NCI-H1436 (cell line): ENCODE measurements at places on chromosomes 4 and X.
A peak's percentile ranks its signal among the peaks of the same experiment; 100 is the strongest.

DNA sequence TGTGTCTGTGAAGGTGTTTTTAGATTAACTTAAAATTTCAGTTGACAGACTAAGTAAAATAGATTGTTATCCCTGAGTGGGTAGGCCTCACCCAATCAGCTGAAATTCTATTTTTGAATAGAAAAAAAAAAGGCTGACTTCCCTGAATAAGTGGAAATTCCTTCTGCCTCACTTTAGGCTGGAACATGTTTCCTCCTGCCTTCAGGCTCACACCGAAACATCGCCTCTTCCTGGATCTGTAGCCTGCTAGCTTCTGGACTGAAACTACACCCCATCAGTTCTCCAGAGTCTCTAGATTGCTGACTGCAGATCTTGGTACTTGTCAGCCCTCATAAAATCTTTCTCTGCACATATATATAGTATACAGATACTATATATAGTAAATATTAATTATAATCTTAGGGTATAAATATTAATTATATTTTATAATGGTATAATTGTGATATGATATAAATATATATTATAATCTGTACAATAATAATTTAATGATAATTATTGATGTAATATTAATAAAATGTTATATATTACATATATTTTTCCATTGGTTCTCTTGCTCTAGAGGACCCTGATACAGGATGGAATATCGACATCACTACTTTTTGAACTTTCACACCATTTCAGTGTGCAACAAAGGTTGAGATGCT, 13.7 kb upstream of the SLIT2 start:
- no peak for DNase-seq

GRCh38 chrX:57596516-57596915, 4.7 kb downstream of the ZXDB start:
- no peak for DNase-seq

GRCh38 chr4:121594796-121595526, 101.8 kb downstream of the ANXA5 start:
- no peak for DNase-seq

GRCh38 chr4:48645225-48645794, 134.8 kb downstream of the FRYL start:
- no peak for DNase-seq

GRCh38 chrX:109927663-109928273, 75.1 kb upstream of the TMEM164 start:
- no peak for DNase-seq

- no peak for DNase-seq
Observed at GRCh38 chrX:21993265-21993664, 38.9 kb upstream of the PHEX start.

- no peak for DNase-seq
Observed at GRCh38 chr4:83546786-83547185, 10.9 kb downstream of the GPAT3 start.

GRCh38 chr4:177047070-177047850, 254.5 kb upstream of the VEGFC start:
- peak; percentile 51 for DNase-seq

DNA sequence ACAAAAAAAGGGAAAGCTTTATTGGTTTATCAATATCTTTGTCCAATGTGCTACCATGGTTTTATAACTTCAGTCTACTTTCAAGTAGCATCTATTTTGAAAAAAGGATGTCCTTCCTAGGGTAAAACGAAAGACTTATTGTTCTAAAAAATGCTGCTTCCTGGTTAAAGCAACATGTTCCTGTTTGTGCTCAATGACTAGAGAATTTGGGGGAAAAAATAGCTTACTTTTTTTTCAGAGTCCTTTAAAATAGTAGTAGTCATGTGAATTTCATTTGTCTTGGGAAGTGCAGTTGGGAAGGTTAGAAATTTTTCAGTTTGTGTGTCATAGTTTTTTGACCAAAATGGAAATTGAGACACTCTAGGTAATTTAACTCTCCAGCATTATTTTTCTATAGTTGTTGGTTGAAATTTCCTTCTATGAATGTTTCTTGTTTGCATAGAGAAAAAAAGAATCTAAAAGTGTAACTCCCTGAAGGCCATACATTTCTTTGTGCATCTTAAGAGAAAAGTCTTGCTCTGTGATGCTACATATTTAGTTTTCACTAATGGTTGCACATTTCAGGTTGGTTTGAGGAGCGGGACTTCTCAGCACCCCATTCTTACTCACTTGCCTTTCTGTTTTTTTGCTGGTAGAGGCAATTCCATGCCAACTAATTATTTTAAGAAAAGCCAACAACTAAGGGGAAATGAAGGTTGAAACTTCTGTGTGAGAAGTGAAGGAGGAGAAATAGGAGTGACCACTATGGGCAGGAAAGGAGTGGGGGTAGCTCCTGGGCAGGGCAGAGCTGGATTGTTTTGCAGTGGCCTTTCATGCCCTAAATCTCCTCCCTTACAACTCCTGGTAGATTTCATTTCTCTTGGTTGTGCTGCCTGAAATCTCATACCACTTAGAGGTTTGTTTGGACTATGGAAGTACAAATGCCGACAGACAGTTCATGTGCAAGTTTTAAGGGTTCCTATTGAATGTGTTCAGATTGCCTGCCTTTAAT, 76.4 kb downstream of the RAPGEF2 start:
- no peak for DNase-seq

- no peak for DNase-seq
Observed at GRCh38 chr4:69874507-69874906, 14.6 kb upstream of the SULT1E1 start.

- no peak for DNase-seq
Observed at GRCh38 chr4:6009452-6009851, 8.8 kb downstream of the C4orf50 start.

- no peak for DNase-seq
Observed at GRCh38 chr4:10706236-10706635, 21.7 kb upstream of the CLNK start.

DNA sequence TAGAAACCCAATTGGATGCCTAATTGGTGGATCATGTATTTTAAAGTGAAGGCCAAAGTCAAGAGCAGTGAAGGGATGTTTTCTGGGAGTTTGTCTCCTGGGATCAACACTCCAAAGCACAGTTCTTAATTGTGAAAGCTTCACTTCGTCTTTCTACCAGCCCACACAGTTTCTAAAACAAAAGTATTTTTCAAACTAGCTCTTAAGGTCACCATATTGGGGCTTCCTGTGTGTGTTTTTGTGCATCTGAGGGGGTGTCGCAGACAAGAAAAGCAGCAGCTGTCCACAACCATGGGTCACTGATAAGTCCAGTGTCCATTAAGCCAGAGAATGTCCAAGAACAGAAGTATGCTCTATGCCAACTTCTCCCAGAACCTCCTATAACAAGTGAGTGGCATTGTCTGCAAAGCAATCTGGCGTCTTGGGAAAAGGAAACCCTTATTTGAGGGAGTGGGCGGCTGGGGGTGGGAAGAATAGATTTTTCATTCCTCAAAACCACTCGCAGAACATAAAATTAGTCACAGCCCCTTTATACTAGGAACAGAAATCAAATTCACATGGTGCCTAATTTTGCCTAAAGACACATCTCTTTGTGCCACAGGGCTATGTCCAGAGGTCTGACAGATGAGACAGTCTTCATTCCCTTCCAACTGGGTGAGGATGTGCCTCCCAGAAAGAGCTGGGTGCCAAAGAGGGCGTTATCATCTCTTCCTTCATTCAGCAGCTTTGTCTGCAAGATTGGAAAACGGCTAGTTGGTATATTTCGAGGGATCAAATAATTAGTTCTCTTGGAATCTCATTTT, 610.4 kb downstream of the BCOR start:
- no peak for DNase-seq

- DNase-seq, result peak; percentile 82
Observed at GRCh38 chr4:164956766-164957643, 20.5 kb downstream of the TRIM61 start.

- DNase-seq, result no peak
Observed at GRCh38 chrX:84666086-84666485, 163.8 kb upstream of the HDX start.

- peak; percentile 61 for DNase-seq
Observed at GRCh38 chrX:150692831-150693724, at the start of gene MTMR1. MTMR1 (plus strand) TSS chrX:150693396; CDS start chrX:150693531, 135 bp downstream.

GRCh38 chr4:36427696-36428095, 146.3 kb downstream of the DTHD1 start:
- DNase-seq, result no peak
